ENCODE measurements at places on chromosomes 11 and 22.

- no peak for DNase-seq
Measured at GRCh38 chr11:134562941-134563471, 151.0 kb upstream of the B3GAT1 start.

GRCh38 chr11:77151804-77152509 lies 23.9 kb downstream of the MYO7A start:
- no peak for DNase-seq

GRCh38 chr22:42877597-42878340 lies 20.7 kb upstream of the ARFGAP3 start:
- DNase-seq: no peak

GRCh38 chr11:95412074-95412473 lies 181.1 kb upstream of the SESN3 start:
- no peak for DNase-seq

GRCh38 chr11:112614605-112615004 lies 346.6 kb upstream of the NCAM1 start:
- DNase-seq: no peak

DNA sequence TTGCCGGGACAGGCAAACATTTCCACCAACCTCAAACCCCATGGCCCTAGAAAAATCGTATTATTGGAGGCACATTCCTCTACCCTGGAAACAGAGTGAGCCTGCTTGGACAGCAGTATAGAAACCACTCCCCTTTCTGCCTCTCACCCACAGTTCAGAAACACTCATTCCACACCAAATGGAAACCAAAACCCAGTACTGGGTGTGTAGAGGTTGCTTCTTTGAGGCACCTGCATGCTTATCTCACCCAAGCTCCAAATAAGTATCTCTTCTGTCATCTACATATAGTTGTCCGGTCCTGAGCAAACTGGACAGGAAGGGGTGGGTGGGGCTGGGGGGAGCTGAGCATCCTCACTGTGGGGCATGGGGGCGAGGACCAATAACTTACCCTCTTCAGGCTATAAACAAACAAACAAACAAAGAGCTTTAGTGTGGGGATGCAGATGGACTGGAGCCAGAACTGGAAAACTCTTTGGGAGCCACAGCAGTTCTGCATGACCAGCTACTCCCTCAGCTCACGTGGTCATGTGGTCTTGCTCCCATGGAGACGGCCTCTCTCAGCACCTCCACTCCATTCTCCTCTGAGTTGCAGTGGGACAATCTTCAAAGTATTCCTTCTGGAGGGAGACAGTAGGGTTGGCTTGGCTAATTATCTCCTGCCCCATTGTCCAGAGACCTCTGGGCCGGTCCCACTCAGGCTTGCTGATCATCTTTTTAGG lies 1.0 kb upstream of the PLAAT2 start:
- no peak for DNase-seq

DNA sequence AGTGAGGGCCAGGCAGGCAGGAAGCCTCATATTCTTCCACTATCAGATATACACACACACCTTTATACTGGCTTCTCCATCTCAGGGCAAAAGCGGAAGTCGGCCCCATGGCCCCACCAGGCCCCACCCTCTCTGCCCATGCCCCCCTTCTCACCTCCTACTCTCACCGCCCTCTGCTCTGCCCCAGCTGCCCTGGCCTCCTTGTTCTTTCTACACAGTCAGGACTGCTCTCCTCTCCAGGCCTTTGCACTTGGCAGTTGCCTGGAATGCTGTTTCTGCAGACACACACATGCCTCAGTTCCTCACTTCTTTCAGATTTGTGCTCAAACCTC lies 25.3 kb downstream of the OTOG start:
- DNase-seq: no peak

- no peak for DNase-seq
Measured at GRCh38 chr11:119479685-119480275, 56.8 kb upstream of the THY1 start.

DNA sequence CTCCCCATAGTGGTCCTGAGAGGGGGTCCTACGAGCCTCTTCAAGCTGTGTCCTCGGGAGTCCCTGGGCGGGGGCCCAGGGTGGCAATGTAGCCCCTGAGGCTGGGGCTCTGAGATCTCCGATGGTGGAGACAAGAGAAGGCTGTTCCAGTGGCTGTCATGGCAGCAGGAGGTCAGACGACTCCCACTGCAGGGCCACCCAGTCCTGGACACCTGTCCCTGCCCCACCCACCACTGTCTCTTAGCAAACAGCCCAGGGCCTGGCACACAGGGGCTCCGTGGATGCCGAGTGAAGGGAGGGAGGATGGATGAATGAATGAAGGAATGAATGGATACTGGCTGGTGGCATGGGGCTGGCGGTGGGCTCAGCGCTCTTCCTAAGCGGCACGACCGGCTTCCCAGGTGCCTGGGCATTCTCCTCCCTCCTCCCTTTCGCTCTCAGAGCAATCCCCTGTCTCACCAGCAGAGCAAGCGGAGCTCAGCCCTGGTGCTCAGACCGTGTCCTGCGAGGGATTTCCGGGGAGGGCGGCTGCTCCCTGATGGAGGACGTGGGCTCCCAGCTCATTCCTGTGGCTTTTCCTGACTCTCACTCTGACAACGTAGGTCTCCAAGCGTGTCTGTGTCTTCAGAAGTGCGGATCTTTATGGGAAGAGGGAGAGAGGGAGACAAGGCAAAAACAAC lies 1272.6 kb downstream of the BRD1 start:
- no peak for DNase-seq

- DNase-seq: no peak
Measured at GRCh38 chr11:34278693-34279297, 79.0 kb downstream of the ABTB2 start.

DNA sequence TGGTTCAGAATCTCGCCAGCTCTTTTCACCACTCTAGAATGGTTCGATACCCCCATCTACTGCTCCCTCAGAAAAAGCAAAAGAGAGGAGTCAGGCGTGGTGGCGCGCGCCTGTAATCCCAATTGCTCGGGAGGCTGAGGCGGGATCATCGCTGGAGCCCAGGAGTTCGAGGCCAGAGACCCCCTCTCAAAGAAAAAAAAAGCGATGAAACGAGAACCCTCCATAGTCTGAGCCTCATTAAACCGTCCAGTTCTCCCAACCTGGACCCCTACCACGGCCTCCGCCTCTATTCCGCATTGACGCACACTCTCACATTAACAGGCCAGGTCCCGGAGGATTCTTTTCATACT lies 439 bp downstream of the SPA17 start:
- DNase-seq: no peak

DNA sequence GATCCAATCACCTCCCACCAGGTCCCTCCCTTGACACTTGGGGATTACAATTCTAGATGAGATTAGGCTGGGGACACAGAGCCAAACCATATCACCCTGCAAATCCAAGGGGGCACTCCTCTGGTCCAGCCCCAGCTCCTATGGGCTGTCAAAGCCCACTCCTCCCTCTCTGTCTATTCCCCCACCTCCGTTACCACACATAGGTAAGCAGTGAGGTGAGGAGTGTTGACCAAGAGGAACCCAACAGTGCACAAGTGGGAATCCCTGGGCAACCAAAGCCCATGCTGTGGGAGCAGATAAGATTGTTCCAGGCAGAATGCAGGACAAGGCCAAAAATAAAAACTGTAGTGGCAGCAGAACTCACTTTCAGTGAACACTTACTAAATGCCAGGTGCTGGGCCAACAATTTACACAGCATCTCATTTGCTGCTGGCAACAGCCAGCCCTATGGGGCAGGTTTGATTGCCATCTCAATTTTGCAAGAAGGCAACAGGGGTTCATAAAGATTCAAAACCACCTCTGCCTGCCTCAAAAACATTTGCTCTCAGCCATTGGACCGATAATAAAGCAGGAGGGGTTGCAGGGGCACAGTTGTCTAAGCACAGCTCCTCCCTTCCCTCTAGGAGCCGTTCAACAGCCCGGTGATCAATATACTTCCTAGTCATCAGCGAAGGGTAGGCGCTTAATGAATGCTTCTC lies 8.9 kb downstream of the SDF2L1 start:
- no peak for DNase-seq

- DNase-seq: no peak
Measured at GRCh38 chr11:69178819-69179482, 23.2 kb downstream of the SMIM38 start.

- DNase-seq: no peak
Measured at GRCh38 chr11:100687054-100687629, at the start of gene ARHGAP42. TSS of gene ARHGAP42 (plus strand) at chr11:100687288. CDS start at chr11:100687679, 391 bp downstream.

DNA sequence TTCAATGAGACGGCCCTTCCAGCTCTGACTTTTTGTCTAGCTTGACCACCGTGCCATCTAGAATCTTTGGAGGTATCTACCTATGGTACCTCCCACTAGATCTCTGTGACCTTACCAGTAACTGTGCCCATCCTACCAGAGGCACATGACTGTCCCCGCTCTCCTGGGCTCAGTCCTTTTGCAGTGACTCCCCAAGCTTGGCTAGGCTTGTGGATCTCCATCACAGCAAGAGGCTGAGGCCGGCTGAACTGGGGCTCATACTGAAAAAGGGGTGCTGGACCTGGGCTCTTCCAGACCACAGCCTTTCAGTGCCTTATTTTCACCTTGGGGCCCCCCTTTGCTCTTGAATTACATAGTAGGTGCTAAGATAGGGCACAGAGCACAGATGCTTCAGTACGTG lies 27.3 kb downstream of the RELT start:
- DNase-seq: no peak

DNA sequence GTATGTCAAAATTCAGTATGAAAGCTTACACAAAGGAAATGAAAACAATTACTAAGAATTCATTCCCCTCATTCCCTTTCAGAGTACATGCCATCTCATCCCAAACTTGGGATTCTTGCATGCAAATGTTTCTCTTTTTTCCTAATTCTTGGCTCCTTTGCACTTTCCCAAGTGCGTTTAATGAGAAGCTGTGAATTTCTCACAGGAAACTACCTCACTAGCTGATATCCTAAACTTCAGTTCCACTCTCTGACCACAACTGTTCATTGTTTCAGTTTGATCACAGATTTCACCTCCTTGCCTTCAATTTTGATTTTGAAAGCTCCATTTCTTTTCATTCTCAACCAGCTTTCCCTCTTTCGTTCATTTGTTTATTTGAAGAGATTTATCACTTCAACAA lies 5.9 kb upstream of the ARL14EP start:
- no peak for DNase-seq

DNA sequence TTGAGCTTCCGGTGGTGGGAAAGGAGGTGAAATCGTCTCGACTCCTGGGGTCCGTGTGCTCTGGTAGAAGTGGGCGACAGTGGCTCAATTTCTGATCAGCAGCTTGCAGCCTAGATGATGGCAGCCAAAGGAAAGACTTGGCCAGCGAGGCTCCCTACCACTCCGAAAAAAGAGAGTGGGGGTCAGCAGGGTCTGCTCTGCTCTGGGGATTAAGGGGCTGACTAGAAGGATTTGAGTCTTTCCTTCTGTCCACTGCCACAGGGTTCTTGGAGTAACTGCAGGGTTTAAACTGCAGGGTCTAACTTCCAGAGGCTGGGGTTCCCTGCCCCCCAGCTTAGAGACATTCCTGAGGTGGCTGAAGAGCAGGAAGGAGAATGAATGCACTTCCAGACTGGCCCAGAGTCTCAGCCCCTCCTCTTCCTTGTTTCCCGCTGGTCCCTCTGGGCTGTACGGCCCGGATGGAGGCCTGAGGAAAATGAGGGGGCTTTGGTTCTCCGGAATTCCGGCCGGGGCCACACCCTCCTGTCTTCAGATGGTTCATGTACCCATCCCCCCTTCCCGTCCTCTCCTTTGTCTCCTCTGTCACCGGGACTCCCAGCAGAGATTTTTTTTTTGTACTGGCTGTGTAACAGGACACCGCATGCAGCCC lies 907 bp downstream of the SERPINH1 start:
- no peak for DNase-seq

GRCh38 chr11:86103808-86104207 lies 34.9 kb upstream of the PICALM start:
- DNase-seq: no peak

DNA sequence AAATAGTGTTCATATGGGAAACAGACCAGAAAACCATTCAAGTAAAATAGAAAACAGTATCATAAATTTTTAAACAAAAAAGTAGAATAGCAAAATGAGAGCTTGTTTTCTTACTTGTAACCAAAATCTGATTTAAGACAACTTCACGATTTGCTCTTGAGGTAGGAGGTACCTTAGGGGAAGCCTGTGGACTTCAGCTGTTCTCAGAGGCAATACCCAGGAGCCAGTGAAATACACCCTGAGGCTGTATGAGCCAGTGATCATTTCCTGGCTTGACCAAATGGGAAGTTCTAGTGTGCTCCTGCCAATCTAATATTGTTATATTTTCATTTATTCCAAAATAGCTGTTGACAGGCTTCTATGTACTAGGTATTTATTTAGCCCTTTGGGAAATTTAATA lies 104.8 kb downstream of the ARHGAP42 start:
- no peak for DNase-seq

GRCh38 chr11:63022441-63022840 lies 6.8 kb upstream of the SLC22A8 start:
- DNase-seq: no peak

- no peak for DNase-seq
Measured at GRCh38 chr22:38959590-38959989, 2.2 kb downstream of the APOBEC3A start.

- DNase-seq: no peak
Measured at GRCh38 chr11:119644502-119644901, 84.5 kb downstream of the NECTIN1 start.

GRCh38 chr22:24429411-24430365 lies 2.3 kb downstream of the ADORA2A start:
- DNase-seq: no peak

GRCh38 chr11:9955391-9955790 lies 291.5 kb downstream of the SWAP70 start:
- DNase-seq: no peak

- DNase-seq: no peak
Measured at GRCh38 chr11:18836417-18836816, 44.8 kb upstream of the PTPN5 start.

- no peak for DNase-seq
Measured at GRCh38 chr11:1744891-1745700, 5.3 kb downstream of the IFITM10 start.

- peak; percentile 7 for DNase-seq
Measured at GRCh38 chr11:15216678-15217077, 102.0 kb downstream of the INSC start.

GRCh38 chr11:121134741-121135312 lies 33.8 kb downstream of the TECTA start:
- DNase-seq: no peak

- no peak for DNase-seq
Measured at GRCh38 chr11:1823376-1824220, 11.2 kb upstream of the SYT8 start.

DNA sequence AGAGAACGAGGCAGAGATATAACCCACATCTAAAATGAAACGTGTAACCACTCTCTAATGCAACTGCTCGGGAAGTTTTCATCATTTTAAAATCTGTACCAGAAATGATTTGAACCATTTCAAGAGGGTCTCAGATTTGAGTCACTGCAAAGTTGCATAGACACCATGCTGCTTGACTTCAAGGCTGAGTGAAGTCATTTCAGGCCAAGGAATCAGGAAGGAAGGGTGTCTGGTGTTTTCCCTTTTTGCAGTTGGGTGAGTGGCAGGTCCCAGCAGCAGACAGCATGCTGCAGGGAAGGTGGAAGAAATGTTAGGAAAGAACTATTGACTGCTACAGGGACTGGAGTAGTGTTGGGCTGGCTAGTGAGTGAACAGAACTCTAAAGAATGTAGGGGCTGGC lies 16.5 kb downstream of the TANGO2 start:
- DNase-seq: no peak

- no peak for DNase-seq
Measured at GRCh38 chr22:36456464-36456845, 25.0 kb downstream of the TXN2 start.

Measured in HCT116 (cell line).